ENCODE measurements at places on chromosomes 2 and 18.

DNA sequence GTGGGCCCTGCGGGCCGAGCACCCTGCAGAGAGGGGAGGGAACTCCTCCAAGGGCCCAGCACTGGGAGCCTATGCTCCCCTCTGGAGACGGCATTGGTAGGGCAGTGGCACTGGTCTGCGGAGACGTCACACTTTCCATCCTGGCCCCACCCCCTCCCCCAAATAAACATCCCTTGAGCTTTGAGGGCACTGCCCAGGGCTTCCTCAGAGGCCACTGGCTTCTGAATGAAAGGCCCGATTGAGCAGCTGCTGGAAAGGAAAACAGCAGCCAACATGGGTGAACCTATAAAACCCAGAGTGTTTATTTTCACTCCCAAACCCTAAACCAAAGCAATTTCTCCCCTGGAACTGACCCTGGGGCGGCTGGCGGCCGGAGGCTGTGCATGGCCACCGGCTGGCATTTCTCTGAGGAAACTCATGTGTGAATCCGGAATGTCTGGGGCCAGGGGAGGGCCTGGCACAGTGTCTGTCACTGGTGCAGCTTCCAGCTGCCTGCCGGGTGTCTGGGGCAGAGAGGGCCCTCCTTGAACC, 138.9 kb downstream of the DYSF start:
- no peak for DNase-seq

- DNase-seq: no peak
Observed at GRCh38 chr2:204680576-204680975, 135.3 kb downstream of the PARD3B start.

GRCh38 chr2:97871096-97871780, 124.5 kb downstream of the TMEM131 start:
- no peak for DNase-seq

DNA sequence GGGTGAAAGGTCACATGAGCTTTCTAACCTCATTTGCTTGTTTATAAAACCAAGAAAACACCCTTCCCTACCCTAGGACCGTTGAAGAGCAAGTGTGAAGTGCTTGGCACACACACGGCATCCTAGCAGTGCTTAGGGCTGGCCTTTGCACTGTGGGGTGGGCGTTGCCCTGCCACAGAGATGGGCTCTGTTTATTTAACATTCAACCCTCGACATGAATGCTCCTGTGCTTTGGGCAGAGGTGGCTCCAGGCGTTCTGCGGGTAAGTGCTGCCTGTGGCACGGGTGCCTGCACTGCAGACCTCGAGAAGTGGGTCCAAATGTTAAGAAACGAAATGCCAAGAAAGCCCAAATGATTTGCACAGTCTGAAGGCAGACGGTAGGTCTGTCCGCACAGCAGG, 170.1 kb downstream of the FHOD3 start:
- no peak for DNase-seq

GRCh38 chr2:52732849-52733395, 1034.7 kb upstream of the CHAC2 start:
- no peak for DNase-seq

GRCh38 chr2:230938516-230939065, 13.5 kb upstream of the GPR55 start:
- DNase-seq: no peak

- no peak for DNase-seq
Observed at GRCh38 chr2:96623116-96623515, 15.0 kb downstream of the KANSL3 start.

DNA sequence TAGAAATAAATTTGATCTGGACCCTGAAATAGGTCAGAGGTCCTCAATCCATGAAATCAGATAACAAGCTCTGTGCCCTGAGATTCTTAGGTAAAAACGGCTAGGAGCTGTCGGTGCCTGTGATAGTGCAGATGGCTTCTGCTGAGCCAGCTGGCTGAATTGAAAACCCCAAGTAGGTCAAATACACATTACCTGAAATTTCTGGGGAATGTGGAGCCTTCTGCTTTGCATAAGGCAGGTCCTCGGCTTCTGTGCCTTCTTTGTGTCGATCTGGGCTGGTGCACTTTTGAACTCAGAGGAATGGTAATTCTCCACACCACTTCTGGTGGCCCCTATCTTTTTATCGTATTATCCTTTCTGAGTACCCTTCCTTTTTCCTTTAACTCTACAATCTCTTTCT, 66.6 kb downstream of the CNTNAP5 start:
- DNase-seq: no peak

DNA sequence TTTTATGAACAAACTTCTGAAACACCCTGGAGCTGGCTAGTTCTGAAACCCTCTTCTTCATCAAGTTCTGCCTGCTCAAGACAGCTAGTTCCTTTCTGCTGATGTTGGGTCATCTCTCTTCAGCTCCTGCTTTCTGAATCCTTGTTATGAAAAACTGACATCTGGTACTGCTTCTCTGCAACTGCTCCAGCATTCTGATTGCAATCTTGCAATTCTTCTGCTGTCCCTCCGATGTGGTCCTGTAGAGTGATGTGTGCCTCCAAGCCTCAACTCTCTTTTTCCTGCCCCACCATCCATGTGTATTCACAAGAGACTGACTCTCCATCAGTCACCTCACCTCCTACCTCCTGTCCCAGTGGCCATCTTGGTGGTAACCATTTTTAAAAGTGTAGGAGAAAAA, 21.8 kb downstream of the COL6A3 start:
- no peak for DNase-seq

GRCh38 chr18:46324087-46324955, 220.1 kb downstream of the HAUS1 start:
- DNase-seq: no peak
